A549 treated with Mapracorat at 1 μM for 4 hours (cell line): ENCODE measurements at places on chromosomes 7 and 10. TPM values are rescaled to one million over a fixed set of nuclear protein-coding genes. Genes with fewer than 3 reads are reported as not detected.

NDUFB8 gene
- 265 to 289 TPM (median 277 TPM) in 5 replicates for total RNA-seq

PON3 gene
- 30.2 to 41.2 TPM (median 36.7 TPM) in 5 replicates for total RNA-seq

ANKRD2 gene
- 4.7 to 7.9 TPM (median 6.3 TPM) in 5 replicates for total RNA-seq

ZNF467 gene
- total RNA-seq: 0.86 to 2.1 TPM (median 1.5 TPM) in 5 replicates

FAM24B gene
- 11.3 to 13.7 TPM (median 12.7 TPM) in 5 replicates for total RNA-seq

CDNF gene
- total RNA-seq: 1.1 to 1.4 TPM (median 1.3 TPM) in 5 replicates

PIP gene
- total RNA-seq: 0.36 to 0.48 TPM (median 0.36 TPM) in 3 of 5 replicates, not detected in the others

TUBAL3 gene
- 0.26 to 0.49 TPM (median 0.30 TPM) in 4 of 5 replicates, not detected in the other for total RNA-seq

GIMAP7 gene
- not detected in 5 replicates for total RNA-seq

SLC26A3 gene
- total RNA-seq: not detected in 5 replicates

HOXA1 gene
- 2.5 to 3.4 TPM (median 3.0 TPM) in 5 replicates for total RNA-seq

PIK3CG gene
- not detected in 5 replicates for total RNA-seq

NANOS1 gene
- 2.2 to 3.6 TPM (median 3.3 TPM) in 5 replicates for total RNA-seq

ASB10 gene
- not detected in 5 replicates for total RNA-seq

SFTPA2 gene
- total RNA-seq: not detected in 5 replicates

PIK3AP1 gene
- 0.56 to 1.5 TPM (median 0.64 TPM) in 5 replicates for total RNA-seq

CCL24 gene
- total RNA-seq: not detected in 5 replicates

EGFR gene
- total RNA-seq: 85.7 to 122 TPM (median 97.1 TPM) in 5 replicates

RAB19 gene
- total RNA-seq: not detected in 5 replicates

CPEB3 gene
- 0.21 to 0.41 TPM (median 0.32 TPM) in 5 replicates for total RNA-seq

RBM20 gene
- 2.3 to 3.2 TPM (median 3.0 TPM) in 5 replicates for total RNA-seq

AKR1C1 gene
- total RNA-seq: 488 to 635 TPM (median 578 TPM) in 5 replicates

CALHM3 gene
- 0.17 to 0.53 TPM (median 0.30 TPM) in 5 replicates for total RNA-seq

POLR2J2 gene
- 0.45 to 0.89 TPM (median 0.81 TPM) in 4 of 5 replicates, not detected in the other for total RNA-seq

DDC gene
- 0.83 to 1.7 TPM (median 1.2 TPM) in 5 replicates for total RNA-seq

CYCS gene
- total RNA-seq: 219 to 278 TPM (median 236 TPM) in 5 replicates

PALS2 gene
- total RNA-seq: 16.9 to 23.6 TPM (median 19.5 TPM) in 5 replicates

MACC1 gene
- not detected in 5 replicates for total RNA-seq

CYP2E1 gene
- total RNA-seq: 0.15 to 0.37 TPM (median 0.23 TPM) in 4 of 5 replicates, not detected in the other

C1QL3 gene
- not detected in 5 replicates for total RNA-seq

TDRD1 gene
- not detected in 5 replicates for total RNA-seq

IGFBP1 gene
- 42.0 to 63.6 TPM (median 60.6 TPM) in 5 replicates for total RNA-seq
